Natural killer cell treated with Interleukin-12 subunit alpha and Interleukin-12 subunit beta and Interleukin-15 and Interleukin-18, amount 100 ng/mL, for 72 hours (primary cell): ENCODE measurements at places on chromosomes 16 and 17. TPM values are rescaled to one million over a fixed set of nuclear protein-coding genes. Genes with fewer than 3 reads are reported as not detected.

GRCh38 chr16:81873843-81874752 is 95.0 kb downstream of the PLCG2 start:
- DNase-seq, result peak; percentile 71

- DNase-seq, result no peak
These were observed 4.9 kb downstream of the FMNL1 start for GRCh38 chr17:45226576-45226975.

- peak; percentile 57 for DNase-seq
These were observed 18.5 kb downstream of the CCDC42 start for GRCh38 chr17:8725881-8726876.

GRCh38 chr16:57753448-57754353 is 18.1 kb downstream of the KATNB1 start:
- no peak for DNase-seq

The CD300LB gene
- 0.39 TPM for total RNA-seq
